Endothelial cell of umbilical vein (primary cell): ENCODE measurements at places on chromosomes 1 and 21. TPM values are rescaled to one million over a fixed set of nuclear protein-coding genes. Genes with fewer than 3 reads are reported as not detected.

KANK4 gene
- not detected in 2 replicates for total RNA-seq

PHTF1 gene
- 62.6 and 68.7 TPM in 2 replicates for total RNA-seq

NR5A2 gene
- total RNA-seq, result 10.6 and 12.1 TPM in 2 replicates

RAB7B gene
- not detected in 2 replicates for total RNA-seq

RBP7 gene
- not detected in 2 replicates for total RNA-seq

SHE gene
- 43.4 and 52.7 TPM in 2 replicates for total RNA-seq

CIART gene
- total RNA-seq, result 1.0 and 2.4 TPM in 2 replicates

S100B gene
- total RNA-seq, result not detected in 2 replicates

CD5L gene
- not detected in 2 replicates for total RNA-seq

PTPRC gene
- total RNA-seq, result not detected in 2 replicates

ATP5PO gene
- 187 and 190 TPM in 2 replicates for total RNA-seq

C1orf87 gene
- total RNA-seq, result not detected in 2 replicates

LENEP gene
- 0.64 and 0.88 TPM in 2 replicates for total RNA-seq

PPM1J gene
- total RNA-seq, result 1.7 and 2.4 TPM in 2 replicates

GUCA2B gene
- not detected in 2 replicates for total RNA-seq

OR10J1 gene
- not detected in 2 replicates for total RNA-seq

GPR37L1 gene
- not detected in 2 replicates for total RNA-seq

PEAR1 gene
- total RNA-seq, result 88.7 and 90.7 TPM in 2 replicates

CFH gene
- total RNA-seq, result 19.3 and 25.3 TPM in 2 replicates
